ENCODE measurements at places on chromosomes 12 and 14.
A peak's percentile ranks its signal among the peaks of the same experiment; 100 is the strongest.

GRCh38 chr12:122840580-122841513 lies 5.6 kb downstream of the HIP1R start:
- DNase-seq: no peak

DNA sequence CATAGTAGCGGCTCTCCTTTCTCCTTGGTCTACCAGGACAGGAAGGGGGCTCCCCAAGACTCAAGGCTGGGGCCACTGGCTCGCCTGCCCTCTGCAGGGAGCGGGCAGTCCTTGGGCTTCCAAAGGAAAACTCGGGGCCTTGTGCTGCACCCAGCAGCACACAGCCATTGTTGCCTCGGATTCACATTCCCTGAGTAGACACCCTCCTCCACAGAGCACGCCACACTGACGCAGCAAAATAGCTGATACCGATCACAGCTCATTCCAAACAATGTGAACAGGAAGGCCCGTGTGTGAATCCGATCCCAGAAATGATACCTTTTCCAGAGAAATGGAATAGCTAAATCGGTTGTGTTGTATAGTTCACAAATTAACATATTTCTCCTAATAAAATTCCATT lies 65.1 kb upstream of the DYNC1H1 start:
- no peak for DNase-seq

- no peak for DNase-seq
These were observed 999.3 kb downstream of the VRK1 start for GRCh38 chr14:97796511-97796910.

DNA sequence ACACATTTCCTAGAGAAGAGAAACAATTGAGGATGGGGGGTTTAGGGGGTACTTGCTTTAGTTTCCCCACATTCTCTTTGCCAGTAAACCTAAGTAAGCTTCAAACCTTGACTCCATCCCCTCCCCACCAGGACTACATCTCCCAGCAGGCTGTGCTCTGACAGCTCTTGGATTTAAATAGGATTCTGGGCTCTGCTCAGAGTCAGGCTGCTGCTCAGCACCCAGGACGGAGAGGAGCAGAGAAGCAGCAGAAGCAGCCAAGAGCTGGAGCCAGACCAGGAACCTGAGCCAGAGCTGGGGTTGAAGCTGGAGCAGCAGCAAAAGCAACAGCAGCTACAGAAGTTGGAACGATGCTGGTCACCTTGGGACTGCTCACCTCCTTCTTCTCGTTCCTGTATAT lies 20.6 kb downstream of the RDH12 start:
- no peak for DNase-seq

DNA sequence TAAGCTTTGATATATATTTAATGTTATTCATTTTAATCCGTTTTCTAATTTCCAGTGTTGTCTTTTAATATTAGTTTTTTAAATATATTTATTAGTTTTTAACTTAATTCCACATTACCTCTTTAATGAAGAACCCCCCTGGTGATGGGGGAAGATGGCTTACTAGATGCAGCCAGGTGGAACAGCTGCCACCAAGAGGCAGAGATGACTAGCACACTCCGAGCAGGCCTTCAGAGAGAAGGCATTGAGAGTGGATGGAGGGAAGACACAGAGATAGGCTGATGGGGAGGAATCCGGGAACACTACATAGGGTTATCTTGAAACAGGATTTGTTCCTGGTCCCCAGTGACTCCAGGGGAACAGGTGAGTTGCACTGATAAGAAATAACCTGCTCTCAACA lies 771.6 kb downstream of the LRFN5 start:
- DNase-seq: no peak

DNA sequence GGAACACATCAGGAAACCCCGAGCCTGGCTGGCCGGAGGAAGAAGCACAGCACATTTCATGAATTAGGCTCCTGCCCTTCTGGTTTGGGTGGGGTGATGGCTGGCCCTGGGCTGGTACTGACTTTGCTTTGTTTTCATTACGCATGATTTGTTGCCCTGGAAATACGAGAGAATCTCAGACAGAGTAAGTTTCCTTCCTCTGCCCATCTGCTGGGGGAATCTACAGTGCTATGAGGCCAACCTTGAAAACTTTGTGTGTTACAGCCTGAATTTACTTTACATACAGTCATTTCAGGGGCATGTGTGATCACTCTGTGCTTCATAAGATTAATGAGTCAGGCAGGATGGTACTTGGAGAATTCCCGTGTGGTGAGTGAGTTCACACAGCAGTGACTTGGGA lies 20.5 kb upstream of the SLC5A8 start:
- DNase-seq: no peak

DNA sequence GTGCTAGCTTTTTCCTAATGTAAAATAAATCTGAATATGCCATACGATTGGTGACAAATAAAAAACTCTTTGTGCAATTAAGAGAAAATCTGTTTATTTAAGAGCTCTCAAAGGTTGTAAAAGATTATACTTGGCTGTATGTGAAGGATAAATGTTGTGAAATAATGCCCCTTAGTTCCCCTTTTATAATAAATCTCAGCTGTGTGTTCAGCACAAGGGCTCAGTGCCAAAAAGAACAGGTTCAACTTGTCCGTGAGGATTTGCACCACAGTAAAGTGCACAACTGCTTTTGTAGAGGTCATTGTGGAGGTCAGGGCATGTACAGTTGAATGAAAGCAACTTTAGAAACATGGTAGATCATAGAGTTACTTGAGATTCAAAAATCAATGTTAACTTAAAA lies 118.6 kb downstream of the TRMT5 start:
- DNase-seq: no peak

GRCh38 chr12:113232840-113233585 lies 11.7 kb downstream of the TPCN1 start:
- peak; percentile 84 for DNase-seq

DNA sequence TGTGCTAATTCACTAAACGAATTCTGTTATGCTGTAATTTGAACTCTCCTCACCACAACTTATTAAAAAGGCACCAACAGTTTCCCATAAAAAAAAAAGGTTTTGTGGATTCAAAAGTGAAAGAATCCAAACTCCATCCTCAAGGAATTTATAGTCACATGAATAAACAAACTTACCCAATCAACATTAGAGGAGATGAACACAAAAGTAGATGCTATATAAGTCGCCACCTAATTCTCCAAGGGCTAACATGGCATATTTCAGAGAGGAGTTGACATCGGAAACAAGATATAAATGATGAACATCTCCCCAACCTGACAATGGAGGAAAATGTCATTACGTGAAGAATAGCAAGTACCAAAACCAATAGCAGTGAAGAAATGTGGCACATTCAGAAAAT lies 265.5 kb upstream of the PRKD1 start:
- DNase-seq: no peak

DNA sequence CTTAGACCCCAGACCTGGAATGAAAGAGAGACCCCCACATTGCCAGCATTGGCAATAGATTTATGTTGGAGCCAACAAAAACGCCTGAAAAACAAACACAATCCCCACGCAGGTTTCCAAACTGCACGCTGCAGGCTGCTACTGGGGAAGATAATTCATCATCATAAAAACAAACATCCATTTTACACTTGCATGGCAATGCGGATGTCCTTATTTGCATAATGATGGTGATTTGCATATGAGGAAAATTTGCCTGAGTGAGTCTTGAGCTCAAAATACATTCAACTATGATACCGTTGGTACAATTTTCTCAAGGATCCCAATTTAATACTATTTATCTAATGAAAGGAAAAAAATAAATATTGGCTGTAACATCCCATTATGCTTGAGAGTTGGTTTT lies 33.6 kb upstream of the TMEM132D start:
- no peak for DNase-seq

GRCh38 chr12:52121824-52122539 lies 42.5 kb downstream of the SMIM41 start:
- peak; percentile 46 for DNase-seq

DNA sequence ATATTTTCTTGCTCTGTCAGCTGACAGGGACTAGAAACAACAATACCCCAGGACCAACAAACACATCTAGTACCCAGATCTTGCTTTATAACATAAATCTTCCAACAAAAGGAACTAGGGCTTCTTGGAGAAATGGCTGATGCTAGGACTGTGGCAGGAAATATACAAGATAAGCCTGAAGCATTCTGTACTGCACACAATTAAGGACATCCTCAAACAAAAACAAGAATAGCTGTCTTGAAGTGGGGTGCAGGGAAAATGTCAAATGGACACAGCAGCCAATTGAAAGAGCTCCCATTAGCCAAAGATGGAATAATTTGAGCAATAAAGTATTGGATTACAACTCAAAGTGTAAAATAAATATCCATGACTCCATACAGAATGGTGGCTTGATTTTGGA lies 50.0 kb downstream of the LGMN start:
- no peak for DNase-seq

DNA sequence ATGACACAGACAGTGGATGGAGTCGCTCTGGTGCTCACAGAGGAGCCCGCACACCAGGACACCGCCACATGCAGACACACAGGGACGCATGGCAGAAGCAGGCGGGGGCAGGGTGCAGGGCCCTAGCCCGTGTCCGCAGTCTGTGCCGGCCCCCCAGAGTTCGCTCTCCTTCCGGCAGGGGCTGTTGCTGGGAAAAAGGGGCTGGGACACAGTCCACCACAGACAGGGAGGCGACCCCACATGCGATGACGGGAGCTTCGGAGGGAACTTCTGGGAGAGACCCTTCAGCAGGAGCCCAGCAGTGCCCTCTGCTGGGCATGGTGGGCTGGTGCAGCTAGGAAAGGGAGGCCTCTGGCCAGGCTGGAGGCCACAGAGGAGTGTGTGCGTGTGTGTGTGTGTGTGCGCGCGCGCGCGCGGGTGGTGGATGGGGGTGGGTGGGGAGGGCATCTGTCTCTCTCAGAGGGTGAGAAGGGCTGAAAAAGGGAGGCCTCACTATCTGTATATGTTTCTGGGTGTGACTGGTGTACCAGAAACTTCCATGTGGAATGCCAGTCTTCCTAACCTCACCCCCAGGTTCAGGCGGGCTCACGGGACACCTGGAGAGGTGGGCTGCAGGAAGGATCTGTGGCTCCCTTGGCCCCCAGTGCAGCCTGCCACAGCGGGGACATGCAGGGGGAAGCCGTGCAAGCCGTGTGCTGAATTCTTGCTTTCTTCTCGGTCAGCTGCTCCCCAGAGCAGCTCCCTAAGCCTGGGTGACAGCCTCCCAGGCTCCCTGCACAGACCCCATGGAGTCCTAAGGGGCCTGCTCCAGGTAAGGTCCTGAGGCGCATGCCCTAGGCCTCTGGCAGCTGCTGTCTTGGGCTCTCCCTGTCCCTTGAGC lies 60.7 kb downstream of the PLEKHG3 start:
- DNase-seq: peak; percentile 69

GRCh38 chr14:96893966-96894622 lies 96.9 kb downstream of the VRK1 start:
- no peak for DNase-seq

GRCh38 chr14:68828698-68829097 lies 35.8 kb upstream of the ZFP36L1 start:
- DNase-seq: no peak

GRCh38 chr14:24863968-24864684 lies 185.8 kb downstream of the STXBP6 start:
- no peak for DNase-seq

- DNase-seq: no peak
These were observed 216.5 kb downstream of the C12orf50 start for GRCh38 chr12:87812681-87813080.

DNA sequence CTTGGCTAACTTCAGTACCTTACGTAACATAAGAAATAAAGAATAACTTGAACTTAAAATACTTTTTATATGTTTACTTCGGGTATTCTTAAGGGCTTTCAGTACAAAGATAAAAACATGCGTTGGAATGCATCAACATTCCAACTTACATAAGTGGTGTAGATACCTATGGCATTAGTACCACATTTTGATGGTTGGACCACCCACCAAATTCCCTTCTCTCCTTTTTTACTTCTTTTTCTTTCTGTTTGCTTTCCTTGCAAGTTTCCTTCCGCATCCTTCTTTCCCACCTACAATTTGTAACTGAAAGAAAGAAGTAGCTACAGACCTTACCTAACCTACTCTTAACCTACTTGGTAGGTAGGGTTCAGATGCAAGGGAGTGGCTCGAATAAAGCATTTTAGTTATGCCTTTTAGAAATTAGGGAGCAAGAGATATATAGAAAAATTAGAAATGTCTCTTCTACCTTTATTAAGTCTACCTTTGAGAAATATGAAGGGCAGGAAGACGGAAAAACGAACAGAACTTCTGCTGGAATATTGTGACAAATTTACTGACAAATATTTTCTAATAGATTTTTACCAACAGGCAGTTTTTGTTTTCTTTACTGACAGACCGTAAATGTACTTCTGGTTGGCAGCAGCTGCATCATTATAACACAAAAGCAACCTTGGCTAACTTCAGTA lies 2.1 kb upstream of the ARHGAP5 start:
- no peak for DNase-seq

DNA sequence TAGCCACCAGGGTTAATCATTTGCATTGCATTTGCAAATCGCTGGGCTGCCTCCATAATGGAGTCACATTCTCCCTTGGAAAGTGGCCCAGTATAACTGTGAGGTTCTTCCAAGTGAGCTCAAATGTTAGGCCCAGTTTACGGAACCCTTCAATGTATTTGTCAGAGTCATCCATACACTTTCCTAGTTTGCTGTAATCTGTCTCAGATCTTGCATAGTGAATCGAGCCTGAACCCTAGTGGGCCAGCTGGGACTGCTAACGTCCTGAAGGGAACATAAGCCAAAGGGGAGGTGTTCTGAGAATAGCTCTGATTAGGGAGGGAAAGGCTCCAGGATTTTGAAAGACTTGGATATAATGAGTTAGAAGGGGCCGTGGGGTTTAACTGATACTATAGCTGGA lies 406.3 kb downstream of the SLC6A15 start:
- no peak for DNase-seq

- no peak for DNase-seq
These were observed 115.4 kb downstream of the BCAT1 start for GRCh38 chr12:24833513-24833912.

DNA sequence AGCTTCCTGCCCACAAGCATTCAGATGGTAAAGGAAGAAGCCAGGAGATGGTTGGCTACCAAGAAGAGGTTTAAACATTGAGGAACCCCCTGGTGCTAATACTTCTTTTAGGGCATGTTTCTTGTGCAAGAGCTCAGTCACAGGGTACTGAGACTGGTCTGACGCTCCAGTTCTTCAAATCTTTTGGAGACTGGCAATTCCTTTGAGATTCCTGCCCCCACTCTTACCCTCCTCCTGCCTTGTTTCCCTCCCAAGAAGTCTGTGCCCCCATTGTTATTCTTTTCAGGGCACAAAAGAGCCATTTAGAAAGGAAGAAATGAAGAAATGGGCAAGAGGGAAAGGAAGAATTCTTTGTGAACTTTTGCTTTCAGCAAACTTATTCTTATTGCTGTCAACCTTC lies 11.8 kb downstream of the A2ML1 start:
- no peak for DNase-seq

GRCh38 chr14:106378191-106378590 lies 851.8 kb downstream of the TMEM121 start:
- peak; percentile 16 for DNase-seq

GRCh38 chr12:131929581-131930456 lies 743 bp downstream of the PUS1 start:
- DNase-seq: no peak

DNA sequence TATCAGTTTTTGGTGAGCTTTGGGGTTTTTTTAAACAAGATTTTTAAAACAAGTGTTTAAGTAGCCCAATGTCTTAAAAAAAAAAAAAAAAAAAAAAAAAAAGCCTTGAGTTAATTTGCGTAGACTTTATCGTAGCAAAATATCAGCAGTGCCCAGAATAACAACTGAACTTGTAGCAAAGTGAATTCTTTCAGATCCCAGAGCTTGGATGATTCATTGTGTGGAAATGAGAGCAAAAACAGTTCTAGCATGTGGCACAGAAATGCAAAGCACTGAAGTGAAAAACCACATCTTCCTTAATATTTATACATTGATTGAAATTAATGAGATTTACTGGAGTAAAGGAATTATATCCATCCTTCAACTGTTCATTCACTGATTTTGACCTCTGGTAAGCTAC lies 258.1 kb downstream of the EGLN3 start:
- DNase-seq: no peak

Measured in CD4-positive, alpha-beta T cell treated with Interferon gamma for 1 hour (primary cell).